GM12864 (cell line): ENCODE measurements at places on chromosomes 2 and 18.

DNA sequence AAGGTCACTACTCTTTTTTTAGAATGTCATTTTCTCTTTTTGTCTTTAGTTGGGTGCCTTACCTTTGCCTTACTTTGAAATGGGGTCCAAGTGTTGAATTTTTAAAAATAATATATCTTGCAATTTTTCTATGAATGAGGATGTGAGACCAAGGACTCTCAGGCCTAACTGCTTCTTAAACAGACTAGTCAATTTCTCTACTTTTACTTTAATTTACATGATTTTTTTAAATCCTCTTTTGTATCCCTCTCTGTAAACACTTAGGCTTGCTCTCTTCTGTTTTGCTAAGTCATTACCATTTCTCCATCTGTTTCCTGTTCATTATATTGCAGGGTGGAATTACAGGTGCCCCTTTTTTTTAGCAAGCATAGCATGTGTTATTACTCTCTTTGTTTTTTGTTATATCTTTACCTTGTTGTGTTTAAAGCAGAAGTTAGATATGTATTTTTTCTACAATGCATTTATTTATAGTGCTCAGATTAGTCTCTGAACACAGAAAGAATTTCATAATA, 261.8 kb downstream of the SPAG16 start:
- no peak for DNase-seq

DNA sequence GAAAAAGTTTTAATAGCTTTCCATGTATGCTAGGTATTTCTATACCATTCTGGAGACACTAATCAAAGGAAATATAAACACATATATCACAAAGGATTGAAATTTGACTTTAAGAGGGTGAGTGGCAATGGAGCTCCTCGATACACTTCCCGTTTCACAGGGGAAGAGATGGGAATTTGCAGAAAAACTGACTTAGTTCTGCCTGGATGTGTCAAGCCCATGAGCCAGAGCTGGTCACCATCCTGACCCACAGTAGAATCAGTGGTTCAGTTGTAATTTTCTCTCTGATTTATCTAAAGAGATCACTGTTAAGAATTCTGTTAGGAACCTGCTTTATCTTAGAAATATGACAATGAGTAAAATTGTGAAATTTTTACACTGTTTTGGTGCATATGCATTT, 34.2 kb downstream of the PLCL1 start:
- no peak for DNase-seq

- DNase-seq: no peak
These were observed 61.0 kb downstream of the MBD2 start for GRCh38 chr18:54163453-54163852.

- DNase-seq: no peak
These were observed 345.0 kb upstream of the ACVR2A start for GRCh38 chr2:147499785-147500184.

DNA sequence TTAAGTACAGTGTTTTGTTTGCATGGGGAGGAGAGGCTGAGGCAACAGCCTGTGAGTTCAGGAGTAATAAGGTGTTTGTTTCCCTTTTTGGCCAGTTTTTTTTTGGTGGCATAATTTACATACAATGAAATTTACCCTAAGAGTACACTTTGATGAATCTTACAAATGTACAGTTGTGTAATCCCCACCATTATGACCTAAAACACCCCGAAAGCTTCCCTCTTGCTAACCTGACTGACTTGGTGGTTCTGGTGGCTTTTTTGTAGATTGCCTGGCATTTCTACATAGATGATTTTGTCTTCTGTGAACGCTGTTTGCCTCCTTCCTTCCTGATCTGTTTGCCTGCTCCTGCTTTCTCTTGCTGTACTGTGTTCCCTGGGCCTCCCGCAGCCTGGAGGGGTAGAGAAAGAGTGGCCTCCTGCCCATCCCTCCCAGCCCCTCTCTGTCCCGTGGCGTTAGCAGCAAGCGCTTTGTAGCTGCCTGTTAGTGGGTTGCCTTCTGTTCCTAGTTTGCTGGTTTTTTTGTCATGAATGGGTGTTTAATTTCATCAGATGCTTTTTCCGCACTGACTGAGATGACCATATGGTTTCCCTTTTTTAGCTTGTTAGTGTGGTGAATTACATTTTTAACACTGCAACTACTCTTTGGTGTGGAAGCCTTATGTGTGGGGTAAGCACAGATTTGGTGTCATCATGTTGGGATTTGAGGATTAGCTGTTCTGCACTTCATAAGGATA, 32.1 kb downstream of the ASAP2 start:
- no peak for DNase-seq

- DNase-seq: no peak
These were observed 166.1 kb upstream of the ZNF521 start for GRCh38 chr18:25517881-25518715.

DNA sequence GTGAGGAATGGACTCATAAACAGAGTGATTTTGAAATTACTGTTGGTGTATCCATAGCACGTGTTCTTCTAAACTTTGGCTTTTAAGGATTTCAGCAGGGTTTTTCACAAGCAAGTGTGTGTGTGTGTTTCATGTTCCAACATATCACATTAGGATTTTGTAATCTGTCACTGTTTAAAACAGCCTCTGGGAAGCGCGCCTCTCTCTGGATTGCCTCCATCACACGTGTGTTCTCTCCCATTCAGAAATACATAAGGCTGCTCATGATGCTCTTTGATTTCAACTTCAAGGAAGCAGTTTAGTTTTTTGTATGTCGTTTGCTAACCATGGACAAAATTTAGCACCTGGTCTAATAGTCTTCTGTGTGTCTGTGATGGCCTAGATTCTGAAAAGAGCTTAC, 370.4 kb downstream of the MTX2 start:
- DNase-seq: no peak
